ENCODE measurements at places on chromosomes 5 and 9.

DNA sequence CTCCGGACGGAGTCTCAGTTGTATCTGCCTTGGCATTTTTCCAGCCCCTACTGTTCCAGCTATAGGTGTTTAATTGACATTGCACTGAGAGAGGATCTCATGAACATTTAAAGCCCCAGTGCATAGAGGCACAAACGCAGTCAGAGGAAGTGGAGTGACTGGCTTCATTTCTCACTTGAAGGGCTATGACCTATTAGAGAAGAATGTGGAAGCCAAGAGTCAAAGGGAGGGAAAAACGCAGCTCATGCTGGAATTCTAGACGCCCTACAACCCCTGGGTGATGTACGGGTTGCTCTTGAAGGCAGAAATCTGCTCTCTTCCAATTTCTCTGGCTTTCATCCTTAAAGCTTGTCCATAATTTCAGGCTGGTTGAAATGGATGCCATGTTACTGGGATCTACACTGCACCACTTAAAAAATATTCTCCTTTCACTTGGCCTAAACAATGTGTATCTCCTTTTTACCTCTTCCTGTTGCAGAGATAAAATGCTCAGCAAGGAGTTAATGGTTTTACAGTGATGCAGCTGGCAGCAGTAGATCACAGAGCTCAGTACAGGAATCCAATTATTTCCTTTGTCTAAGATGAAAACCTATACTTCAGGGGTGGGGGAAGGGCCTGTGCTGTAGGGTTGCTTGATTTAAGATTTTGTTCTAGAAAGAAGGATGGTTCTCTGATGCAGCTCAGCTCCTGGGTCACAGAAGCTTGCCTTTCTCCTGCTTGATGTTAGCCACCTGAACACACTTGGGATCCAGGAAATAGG, 61.8 kb upstream of the MAMDC2 start:
- DNase-seq, result peak; percentile 72

GRCh38 chr9:112896131-112896530, 5.5 kb upstream of the SLC46A2 start:
- no peak for DNase-seq

GRCh38 chr5:76805821-76806505, 12.9 kb upstream of the F2RL1 start:
- DNase-seq, result peak; percentile 100

- DNase-seq, result peak; percentile 88
These were observed 4.0 kb upstream of the CDK5RAP2 start for GRCh38 chr9:120583958-120584369.

- DNase-seq, result no peak
These were observed 45.7 kb downstream of the TEX10 start for GRCh38 chr9:100307080-100307479.

DNA sequence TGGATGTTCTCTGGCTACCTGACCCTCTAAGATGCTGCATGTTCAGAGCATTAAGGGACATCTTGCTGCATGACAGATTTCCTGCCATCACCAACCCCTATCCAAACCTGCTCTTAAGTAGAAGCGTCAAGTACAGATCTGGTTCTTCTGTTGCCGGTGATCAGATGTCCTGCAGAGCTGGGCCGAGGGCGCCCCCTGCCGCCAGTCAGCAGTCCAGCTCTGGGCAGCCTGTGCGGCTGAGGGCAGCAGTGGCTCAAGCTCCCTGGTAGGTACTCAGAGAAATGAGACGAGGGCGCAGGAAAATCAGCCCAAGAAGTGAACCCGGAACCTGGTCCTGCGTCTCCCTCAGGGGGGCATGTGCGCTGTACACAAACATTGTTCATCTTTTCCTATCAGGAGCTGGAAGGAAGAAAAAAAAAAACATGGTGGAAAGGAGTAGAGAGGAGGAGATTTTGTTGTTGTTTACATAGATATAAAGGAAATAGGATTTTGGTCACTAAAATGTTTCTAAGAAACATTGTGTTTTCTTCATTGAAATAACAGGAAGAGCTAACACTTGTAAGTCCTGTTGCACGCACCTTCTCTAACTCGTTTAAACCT, 95.8 kb downstream of the CFAP90 start:
- DNase-seq, result peak; percentile 36

- no peak for DNase-seq
These were observed 74.0 kb downstream of the COL27A1 start for GRCh38 chr9:114229295-114229694.

DNA sequence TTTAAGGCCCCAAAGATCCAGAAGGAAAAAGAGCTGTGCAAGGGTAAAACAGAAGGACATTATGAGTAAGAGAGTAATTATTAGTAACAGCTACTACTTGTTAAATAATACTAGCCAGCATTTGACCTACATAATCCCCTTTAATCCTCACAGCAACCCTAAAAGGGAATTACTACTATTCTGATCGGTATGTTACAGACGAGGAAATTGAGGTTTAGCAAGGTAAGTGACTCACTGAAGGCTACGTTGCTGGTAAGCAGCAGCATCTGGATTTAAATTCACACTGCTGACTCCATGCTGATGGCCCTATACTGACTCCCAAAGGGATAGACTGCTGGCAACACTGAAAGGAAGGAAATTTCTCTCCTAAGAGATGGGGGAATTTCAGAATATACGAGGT, 3.7 kb upstream of the FSD1L start:
- peak; percentile 90 for DNase-seq

DNA sequence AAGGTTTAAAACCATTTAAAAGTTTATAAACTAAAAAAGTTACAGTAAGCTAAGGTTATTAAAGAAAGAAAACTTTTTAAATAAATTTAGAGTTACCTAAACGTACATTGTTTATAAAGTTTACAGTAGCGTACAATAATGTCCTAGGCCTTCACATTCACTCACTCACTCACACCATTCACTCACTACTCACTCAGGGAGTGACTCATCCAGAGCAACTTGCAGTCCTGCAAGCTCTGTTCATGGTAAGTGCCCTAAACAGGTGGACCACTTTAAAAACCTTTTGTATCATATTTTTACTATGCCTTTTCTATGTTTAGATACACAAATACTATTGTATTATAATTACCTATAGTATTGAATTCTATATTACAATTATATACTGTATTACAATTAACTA, 190.8 kb upstream of the RASA1 start:
- DNase-seq, result peak; percentile 75

- no peak for DNase-seq
These were observed 120.1 kb upstream of the POC5 start for GRCh38 chr5:75837258-75837841.

DNA sequence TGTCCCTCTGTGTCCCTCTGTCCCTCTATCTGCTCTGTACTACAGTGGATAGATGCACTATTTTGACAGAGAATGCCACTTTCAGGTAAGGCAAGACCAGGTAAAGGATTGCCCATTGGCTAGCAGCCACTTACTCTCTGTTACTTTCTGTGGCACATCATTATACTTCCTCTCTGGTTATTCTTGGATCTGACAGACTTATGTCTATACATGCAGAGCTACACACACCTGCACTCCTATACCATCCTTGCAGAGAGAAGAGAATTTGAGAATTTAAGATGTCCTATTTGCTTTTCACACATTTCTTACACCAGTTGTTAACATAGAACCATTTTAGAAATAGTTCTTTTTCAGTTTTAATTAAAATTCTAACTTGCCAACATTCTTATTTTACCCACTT, 163.7 kb upstream of the SLC12A2 start:
- no peak for DNase-seq

- DNase-seq, result no peak
These were observed 93.9 kb upstream of the IL33 start for GRCh38 chr9:6121707-6122106.

DNA sequence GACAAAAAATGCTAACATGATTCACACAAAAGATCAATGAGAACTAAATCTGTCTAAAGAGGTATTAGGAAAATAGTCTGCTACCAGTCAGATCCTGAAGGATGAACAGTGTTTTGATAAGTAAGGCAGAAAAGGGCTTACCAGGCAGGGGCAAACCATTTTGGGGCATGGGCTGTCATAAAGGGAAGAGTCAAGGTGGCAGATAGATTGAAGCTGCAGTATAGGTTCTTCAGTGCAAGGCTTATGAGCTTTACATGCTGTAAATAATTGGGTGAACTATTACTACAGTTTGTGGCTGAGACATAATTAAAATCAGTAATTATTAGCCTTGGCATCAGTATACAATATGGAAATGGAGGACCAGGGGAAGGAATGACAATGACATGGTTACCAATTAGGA, 21.8 kb downstream of the CSNK1A1 start:
- DNase-seq, result no peak

DNA sequence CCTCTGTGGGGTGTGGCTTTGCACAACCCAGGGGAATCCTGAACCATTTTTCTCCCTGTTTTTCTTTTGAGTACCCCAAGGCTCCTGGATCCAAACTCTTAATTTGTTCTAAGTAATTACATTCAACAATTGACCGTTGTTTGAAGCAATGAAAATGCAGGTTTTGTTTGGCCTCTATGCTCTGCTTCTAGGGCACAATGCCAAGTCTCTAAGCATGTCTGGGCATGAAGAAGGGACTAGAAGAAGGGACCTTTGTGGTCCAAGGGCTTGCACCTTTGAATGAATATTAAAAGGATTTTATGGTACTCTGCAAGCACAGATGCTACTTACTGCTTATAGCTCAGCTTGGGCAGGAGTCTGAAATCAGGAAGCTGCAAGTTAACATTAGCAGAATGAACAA, 6.6 kb upstream of the ENC1 start:
- no peak for DNase-seq

DNA sequence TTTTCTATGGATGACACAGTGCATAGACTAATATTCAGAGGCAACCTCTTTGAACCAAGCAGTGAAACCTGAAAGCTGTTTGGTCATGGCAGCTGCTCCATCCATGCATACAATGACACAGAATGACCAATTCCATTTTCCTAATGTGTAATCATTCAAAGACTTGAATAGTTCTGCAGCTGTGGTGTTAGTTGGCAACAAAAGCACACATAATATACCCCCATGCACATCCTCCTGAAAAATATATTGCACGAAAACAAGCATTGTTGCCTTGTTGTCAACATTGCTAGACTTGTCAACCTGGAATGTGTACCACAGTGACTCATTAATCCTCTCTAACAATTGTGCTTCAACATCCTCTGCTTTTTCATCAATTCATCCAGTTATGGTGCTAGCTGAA, 71.0 kb upstream of the SEMA6A start:
- DNase-seq, result no peak

DNA sequence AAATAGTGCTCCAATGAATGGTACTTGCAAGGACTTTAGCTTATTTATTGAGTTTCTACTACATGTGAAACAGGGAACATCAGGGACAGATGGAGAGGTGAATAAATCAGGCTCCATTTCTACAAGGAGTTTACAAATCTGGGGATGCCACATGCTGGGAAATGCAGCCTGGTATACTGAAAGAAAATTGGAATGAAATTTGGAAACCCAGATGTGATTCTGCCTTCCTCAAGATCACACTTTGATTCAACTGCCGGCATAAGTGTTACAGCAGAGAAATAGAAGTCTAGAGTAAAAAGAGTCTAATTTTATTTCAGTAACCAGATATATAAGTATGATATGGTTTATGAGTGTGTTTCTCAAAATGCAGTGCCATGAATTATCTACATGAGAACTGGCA, 1408.4 kb upstream of the C9orf72 start:
- no peak for DNase-seq

GRCh38 chr5:154320224-154321089, 125.3 kb upstream of the SAP30L start:
- DNase-seq, result no peak

GRCh38 chr5:127536687-127537086, 19.2 kb downstream of the PRRC1 start:
- DNase-seq, result peak; percentile 15

DNA sequence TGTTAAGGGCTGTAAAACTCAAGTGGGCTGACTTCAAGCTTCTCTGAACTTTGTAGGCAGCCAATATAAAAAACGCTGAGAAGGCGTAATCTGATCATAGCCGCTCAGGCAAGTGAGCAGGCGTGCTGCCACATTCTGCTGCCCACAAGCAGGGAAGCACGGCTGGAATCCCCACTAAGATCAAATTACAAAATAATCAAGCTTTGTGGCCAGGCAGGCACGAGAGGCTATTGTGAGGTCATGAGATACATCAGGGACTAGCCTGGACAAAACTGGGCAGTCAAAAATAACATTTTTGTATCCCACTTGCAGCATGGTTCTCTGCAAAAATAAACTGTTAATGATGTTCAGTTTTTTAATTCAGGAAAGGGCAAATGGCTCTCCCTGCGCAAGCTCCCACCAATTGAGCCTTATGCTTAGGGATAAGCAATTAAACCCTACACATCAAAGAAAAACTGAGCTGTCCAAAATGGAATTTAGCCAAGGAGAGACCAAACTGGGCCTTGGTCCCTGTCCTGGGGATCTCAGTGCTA, 64.0 kb downstream of the POU5F2 start:
- DNase-seq, result peak; percentile 96

GRCh38 chr9:70159630-70160029, 99.1 kb upstream of the SMC5 start:
- DNase-seq, result peak; percentile 14

DNA sequence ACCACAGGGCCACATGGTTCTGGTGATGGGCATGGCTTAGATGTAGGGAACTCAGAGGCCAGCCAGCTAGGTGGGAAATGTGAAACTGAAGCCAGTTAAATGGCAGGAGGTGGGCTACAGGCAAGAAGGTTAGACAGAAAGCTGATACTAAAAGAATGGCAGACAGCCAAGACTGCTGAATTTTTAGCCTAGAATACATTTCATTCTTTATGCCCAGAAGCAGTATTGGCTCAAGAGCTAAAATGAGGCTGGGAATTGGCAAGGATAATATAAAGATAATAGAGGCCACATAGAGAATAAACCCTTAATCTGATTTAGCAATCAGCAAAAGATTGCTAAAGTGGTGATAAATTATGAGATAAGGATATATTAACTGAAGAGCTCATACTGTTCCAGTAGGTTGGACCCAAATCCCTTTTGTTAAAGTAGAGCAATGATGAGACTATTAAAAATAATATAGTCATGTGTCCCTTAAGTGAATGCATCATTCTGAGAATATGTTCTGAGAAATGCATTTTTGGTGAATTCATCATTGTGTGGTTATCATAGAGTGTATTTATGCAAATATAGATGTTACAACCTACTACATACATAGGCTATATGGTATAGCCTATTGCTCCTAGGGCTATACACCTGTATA, 234.3 kb downstream of the CHSY3 start:
- peak; percentile 24 for DNase-seq

DNA sequence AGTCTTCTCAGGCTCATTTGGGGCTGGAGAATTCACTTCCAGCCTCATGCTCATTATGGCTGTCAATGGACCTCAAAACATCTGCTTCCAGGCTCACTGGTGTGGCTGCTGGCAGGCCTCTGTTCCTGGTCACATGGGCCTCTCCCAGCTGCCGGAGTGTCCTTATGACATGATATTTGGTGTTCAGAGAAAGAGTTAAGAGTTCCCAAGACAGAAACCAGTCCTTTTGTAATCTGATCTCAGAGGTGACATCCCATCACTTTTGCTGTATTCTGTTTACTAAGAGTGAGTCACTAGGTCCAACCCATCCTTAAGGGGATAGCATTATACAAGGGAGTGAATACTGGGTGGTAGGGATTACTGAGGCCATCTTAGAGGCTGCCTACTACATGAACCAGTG, 104.6 kb downstream of the CACNA1B start:
- peak; percentile 5 for DNase-seq

Measured in iris pigment epithelial cell (primary cell).